ENCODE measurements at places on chromosomes 4 and X.

- DNase-seq: no peak
Observed at GRCh38 chr4:173013232-173013930, 155.2 kb upstream of the GALNT7 start.

DNA sequence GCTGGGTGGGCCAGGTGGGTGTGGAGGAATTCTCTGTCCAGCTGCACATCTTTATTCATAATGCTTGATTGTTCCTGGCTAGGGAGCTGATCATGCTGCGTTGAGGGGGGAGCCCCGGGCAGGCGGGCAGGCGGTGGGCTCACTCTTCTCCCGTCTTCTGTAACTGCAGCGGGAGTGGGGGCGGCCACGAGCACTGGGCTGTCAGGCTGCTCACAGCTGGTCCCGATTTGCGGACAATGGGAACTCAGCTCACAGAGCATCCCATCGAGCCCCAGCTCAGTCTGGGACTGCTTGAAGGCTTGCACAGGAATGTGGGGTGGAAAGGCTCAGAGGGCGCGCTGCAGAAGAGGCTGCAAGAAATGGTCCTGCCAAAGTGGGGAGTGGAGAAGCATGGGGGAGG is 63.8 kb downstream of the EFNB1 start:
- DNase-seq: no peak

- no peak for DNase-seq
Observed at GRCh38 chr4:107625391-107625902, 94.6 kb downstream of the PAPSS1 start.

GRCh38 chrX:40449396-40449795 is 131.4 kb upstream of the ATP6AP2 start:
- DNase-seq: no peak

GRCh38 chr4:57640391-57641100 is 530.4 kb upstream of the IGFBP7 start:
- DNase-seq: no peak

- DNase-seq: no peak
Observed at GRCh38 chrX:113594123-113594841, 753.7 kb upstream of the AMOT start.

- no peak for DNase-seq
Observed at GRCh38 chr4:52780206-52780605, 29.0 kb upstream of the ERVMER34-1 start.

- no peak for DNase-seq
Observed at GRCh38 chr4:113449410-113449974, 312.0 kb downstream of the CAMK2D start.

GRCh38 chr4:55004831-55005230 is 120.6 kb downstream of the KDR start:
- DNase-seq: no peak

- DNase-seq: no peak
Observed at GRCh38 chr4:32551943-32552342, 1831.8 kb downstream of the PCDH7 start.

DNA sequence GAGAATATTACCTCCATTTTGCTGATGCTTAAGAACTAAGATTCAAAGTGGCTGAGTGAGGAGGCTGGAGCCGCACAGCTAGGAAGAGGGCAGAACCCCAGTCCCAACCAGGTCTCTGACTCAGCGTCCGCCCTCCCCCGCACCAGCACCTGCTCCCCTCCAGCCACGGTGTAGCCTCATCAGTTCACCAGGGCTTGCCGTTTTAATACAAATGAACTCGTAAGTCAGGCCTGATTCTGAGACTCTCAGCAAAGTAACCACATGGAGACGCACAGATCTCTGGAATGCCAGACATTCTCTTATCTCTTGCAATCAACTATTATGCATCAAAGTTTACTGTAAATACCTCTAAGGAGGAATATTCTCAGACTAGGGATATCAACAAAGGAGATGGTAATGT is 52.4 kb downstream of the ENPP6 start:
- DNase-seq: no peak

DNA sequence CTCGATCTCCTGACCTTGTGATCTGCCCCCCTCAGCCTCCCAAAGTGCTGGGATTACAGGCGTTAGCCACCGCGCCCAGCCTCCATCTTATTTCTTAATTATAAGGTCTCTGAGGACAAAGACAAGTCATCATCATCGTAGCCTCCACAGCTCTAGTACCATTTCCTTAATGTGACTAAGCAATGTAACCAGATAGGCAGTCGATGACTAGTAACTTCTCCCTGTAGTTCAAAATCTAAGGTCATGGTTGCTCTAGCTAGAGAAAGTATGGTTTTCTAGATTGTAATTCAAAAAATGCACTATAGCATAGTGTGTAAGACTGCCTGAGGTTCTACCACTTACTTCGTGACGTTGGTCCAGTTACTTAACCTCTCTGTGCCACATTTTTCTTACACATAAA is 6.9 kb downstream of the SLC39A8 start:
- DNase-seq: no peak

DNA sequence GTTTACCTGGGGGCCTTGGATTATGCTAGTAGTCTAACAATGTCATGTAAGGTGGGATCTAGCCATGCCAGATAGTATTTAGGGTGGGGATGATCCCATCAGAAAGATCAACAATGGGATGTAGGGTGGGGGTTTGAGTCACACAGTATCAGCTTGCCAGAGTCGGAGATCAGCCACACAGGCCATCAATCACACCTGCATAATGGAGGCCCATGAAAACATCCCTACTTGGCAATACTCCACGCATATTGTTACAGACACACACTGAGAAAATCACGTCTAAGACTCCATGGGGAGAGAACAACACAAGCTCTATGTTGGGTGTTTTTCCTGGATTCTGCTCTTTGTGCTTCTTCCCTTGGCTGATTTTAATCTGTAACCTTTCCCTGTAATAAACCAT is 49.5 kb upstream of the SLC25A4 start:
- no peak for DNase-seq

DNA sequence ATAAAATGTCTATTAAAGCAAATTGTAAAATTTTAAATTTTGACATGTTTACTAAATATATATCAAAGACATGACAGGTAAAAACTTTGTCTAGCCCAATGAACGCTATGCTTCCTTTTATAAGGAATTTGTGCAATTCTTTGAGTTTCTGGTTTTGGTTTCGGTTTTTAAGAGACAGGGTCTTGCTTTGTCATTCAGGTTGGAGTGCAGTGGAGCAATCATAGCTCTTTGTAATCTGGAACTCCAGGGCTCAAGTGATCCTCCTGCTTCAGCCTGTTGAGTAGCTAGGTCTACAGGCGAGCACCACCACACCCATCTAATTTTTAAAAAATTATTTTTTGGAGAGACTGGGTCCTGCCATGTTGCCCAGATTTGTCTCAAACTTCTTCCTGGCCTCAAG is 60.7 kb downstream of the BLTP1 start:
- DNase-seq: no peak

DNA sequence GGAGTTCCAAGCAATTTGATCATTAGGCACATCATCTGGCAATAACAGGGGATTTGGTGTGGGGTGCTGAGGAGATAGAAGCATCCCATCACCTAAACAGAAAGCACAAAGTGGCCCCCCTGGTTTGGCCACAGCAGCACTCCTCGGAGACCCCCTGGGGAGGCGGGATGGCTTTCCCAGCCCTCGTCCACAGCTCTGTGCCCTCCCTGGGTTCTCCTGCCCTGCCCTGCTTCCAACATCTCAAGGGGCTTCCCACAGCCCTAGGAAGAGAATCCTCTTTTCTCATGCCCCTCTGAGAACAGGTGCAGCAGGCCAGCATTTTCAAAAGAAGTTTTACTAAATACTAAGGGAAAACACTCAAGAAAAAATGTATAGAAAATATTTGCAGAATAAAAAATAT is 12.8 kb downstream of the ATP5ME start:
- no peak for DNase-seq

- DNase-seq: no peak
Observed at GRCh38 chrX:98731821-98732220, 1678.3 kb downstream of the PCDH19 start.

- no peak for DNase-seq
Observed at GRCh38 chrX:53357799-53358530, 64.5 kb downstream of the SMC1A start.

- DNase-seq: no peak
Observed at GRCh38 chr4:15777697-15778288, 335 bp upstream of the CD38 start.

DNA sequence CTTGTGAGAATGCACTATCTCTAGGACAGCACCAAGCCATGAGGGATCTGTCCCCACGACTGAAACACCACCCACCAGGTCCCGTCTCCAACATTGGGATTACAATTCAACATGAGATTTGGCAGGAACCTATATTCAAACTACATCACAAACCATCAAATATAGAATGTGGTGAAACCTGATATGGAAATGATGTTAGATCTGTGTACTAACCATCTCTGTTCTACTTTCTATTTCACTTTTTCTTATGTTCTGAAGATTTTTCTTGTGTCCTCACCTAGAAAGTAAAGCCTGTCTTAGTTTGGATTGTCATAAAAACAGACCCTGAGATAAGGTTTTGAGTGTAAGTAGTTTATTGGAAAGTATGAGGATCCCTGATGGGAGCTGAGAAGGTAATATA is 37.8 kb upstream of the TACR3 start:
- no peak for DNase-seq

GRCh38 chr4:186659935-186660334 is 63.7 kb downstream of the FAT1 start:
- no peak for DNase-seq

- DNase-seq: no peak
Observed at GRCh38 chr4:95439896-95440295, 108.9 kb downstream of the UNC5C start.

- DNase-seq: no peak
Observed at GRCh38 chr4:88078579-88078978, 71.1 kb downstream of the PKD2 start.

- DNase-seq: no peak
Observed at GRCh38 chr4:866761-867390, 40.9 kb upstream of the CPLX1 start.

DNA sequence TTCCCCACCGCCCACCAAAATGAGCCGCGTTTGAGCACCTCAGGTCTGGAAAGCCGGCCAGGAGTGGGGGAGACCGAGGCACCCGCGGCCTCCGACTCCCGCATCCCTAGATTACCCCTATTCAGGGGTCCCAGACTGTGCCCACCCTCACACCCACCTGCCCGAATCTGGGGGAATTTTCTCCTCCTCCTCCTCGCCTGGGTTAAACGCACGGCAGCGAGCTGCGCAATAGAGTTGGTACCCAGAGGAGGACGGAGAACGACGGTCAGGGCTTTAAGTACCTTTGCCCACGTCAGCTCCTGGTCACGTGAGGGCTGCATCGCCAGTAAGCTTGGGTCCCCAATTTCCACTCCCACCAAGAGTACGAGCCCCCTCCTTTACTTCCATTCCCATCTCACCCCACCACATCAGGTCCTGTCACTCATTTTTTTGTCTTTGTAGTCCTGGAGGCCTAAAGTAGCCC is at the start of gene ARMCX2:
ARMCX2 (minus strand) TSS at position 250 of the 463 bp plus-strand sequence. CDS start 2,262 bp downstream, outside the sequence.
- no peak for DNase-seq

- no peak for DNase-seq
Observed at GRCh38 chrX:134712272-134712671, 54.0 kb upstream of the PLAC1 start.

DNA sequence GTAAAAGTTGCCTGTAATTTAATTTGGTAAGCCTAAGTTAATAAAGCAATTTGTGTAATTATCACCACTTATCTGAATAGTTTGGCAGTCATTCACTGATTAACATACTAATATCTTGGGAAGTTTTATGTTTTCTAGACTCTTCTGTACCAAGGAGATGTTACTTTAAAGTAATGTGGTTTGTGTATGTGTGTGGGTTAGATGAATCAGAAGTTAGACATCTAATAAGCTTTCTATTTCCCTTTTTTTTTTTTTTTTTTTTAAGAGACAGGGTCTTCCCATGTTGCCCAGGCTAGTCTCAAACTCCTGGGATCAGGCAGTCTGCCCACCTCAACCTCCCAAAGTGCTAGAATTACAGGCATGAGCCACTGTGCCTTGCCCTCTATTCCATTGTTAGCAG is 5.3 kb downstream of the SLAIN2 start:
- no peak for DNase-seq
